ENCODE measurements at places on chromosomes 7 and 10. TPM values are rescaled to one million over a fixed set of nuclear protein-coding genes. Genes with fewer than 3 reads are reported as not detected.

The TEX47 gene
- not detected for polyA plus RNA-seq

The OAT gene
- 129 TPM for polyA plus RNA-seq

The SFTPA1 gene
- not detected for polyA plus RNA-seq

The RBP3 gene
- polyA plus RNA-seq = not detected

The RBM20 gene
- polyA plus RNA-seq = 0.58 TPM

The NRAP gene
- 0.08 TPM for polyA plus RNA-seq

The LMOD2 gene
- not detected for polyA plus RNA-seq
